ENCODE measurements at places on chromosomes 2 and 18.
A peak's percentile ranks its signal among the peaks of the same experiment; 100 is the strongest.

- DNase-seq = no peak
These were observed 81.9 kb downstream of the MEP1B start for GRCh38 chr18:32271672-32272208.

DNA sequence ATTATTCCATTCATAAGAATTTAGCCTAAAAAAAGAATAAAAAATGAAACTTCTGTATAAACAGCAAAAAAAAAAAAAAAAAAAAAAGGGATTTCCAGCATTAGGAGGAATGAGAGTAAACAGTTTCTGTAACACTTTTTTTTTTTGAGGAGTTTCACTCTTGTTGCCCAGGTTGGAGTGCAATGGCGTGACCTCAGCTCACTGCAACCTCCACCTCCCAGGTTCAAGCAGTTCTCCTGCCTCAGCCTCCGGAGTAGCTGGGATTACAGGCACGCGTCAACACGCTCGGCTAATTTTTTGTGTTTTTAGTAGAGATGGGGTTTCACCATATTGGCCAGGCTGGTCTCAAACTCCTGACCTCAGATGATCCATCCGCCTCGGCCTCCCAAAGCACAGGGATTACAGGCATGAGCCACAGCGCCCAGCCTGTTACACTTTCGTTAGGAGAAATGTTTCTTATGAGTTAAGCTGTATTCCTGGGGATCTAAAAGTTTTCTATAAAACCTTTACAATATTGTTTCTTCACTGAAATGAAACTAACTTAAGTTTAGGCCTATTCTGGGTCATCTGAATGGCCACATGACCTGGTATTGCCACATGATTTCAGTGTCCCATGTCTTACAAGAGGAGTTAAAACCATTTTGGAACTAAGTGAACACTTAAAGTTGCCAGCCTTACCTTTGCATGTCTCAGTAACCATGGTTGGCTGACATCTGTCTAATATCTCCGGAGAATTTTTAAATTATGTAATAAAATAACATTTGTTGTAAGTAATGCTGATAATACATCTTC, 17.5 kb downstream of the SMAD2 start:
- DNase-seq = no peak

GRCh38 chr2:133107058-133107815, 437.2 kb upstream of the LYPD1 start:
- DNase-seq = no peak

- no peak for DNase-seq
These were observed 33.9 kb upstream of the ATIC start for GRCh38 chr2:215277944-215278343.

DNA sequence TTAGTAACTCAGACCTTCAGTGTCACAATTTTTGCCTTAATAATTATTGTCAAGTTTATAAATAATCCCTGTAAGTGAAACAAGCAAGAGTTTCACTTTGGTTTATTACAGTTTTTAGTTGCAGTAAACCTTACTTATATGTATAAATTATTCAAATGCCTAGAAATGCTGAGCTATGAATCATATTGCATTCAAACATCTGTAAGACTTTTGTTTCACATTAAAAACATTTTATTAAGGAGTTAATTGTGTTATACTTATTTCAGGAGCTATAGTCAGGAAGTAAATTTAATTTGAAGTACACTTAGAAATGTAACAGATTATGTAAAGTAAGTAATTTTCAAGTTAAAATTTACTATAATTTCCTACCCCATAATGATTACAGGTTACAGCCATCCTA, 3.9 kb upstream of the ETAA1 start:
- DNase-seq = no peak

DNA sequence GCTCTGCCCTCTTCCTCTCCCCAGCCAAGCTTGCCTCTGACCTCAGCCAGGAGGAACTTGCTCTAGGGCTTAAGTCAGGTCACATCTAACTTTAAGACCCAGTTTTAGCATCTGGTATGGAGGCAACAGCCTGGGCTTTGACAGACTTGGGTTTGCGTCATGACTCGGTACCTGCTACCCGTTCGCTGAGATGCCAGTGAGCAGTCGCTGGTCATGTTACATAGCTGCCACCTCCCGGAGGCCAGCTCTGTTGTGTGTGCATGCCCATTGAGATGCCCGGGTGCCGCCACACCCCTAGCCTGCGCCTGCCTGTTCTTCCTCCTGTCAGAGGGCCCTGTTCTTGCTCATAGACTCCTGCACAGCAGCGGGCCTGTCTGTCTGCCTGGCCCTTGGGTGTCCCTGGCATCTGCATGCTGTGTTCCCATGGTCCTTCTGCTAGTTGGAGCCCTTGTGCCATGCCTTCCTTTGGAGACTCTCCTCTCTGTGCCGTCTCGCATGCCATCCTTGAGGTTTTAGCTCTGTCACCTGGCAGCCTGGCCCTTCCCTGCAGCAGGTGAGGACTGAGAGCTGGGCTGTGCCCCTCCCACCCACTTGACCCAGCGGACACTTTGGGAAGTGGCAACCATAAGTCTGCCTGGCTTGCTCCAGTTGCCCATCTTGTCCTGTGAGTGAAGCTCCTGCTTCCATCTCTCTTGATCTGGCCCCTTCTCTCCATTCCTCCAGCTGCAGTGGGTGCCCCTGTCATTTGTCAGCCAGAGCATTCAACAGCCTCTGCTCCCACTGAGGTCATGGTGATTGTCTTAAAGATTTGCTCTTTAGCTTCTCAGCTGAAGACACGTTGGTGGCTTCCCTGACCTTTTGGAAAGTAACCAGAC, 24.9 kb downstream of the ASAP2 start:
- DNase-seq = no peak

- peak; percentile 68 for DNase-seq
These were observed 22.9 kb downstream of the SH3BP4 start for GRCh38 chr2:234974501-234975385.

- DNase-seq = no peak
These were observed 29.7 kb downstream of the XDH start for GRCh38 chr2:31384771-31385276.
